ENCODE measurements at places on chromosomes 6 and 20.

DNA sequence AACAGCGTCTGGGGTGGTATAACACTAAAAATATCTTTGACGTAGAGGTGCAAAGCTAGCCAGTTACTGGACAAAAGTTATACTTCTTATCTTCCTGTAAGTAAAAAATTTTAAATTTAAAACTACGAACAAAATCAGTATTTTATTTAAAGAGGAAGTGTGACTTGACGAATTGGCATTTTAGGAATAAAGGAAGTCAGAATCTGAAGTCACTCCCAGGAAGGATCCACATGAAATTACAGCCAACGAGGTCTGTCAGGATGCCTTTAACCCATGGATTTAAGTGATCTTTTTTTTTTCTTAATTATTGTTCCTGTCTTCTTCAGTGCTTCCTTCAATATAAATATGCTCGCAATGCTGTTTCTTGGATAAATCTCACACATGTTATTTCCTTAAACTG is 27.2 kb upstream of the SNX9 start:
- H3K27me3 ChIP-seq, result peaks cover 35% of the 10 kb centered on the region
- H3K36me3 ChIP-seq, result peaks cover 8% of the 10 kb centered on the region
- peaks cover 40% of the 10 kb centered on the region for H3K4me1 ChIP-seq
- no peak overlapping the region for H3K27ac ChIP-seq
- no peak overlapping the region for H3K4me3 ChIP-seq

DNA sequence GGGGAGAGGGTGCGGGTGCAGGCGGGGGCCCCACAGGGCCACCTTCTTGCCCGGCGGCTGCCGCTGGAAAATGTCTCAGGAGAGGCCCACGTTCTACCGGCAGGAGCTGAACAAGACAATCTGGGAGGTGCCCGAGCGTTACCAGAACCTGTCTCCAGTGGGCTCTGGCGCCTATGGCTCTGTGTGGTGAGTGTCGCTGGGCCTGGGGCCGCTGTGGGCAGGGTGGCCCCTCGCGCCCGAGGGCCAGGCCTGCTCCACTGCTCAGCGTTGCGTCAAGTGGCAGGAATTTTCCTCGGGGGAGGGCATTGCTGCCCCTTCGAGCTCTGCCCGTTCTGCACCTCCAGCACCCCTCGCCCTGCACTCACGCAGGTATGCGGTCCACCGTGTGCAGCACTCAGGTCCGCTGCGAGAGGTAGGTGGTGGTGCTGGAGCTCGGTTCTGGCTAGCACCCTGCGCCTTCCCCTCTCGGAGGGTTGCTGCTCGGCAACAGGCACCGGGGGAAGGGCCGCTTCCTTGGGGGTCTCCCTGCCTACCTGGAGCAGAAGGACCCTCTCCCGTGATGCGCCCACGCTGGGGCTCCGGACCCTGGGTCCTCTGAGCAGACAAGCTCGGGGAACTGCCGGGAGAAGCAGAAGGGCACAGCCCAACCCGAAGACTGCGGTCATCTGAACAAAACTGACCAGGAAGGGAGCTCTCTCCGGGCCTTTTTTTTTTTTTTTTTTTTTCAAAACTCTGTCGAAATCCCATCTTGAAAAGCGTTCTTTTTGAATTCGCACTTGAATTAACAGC is 674 bp downstream of the MAPK14 start:
- peak; percentile 28 for DNase-seq
- peaks cover 24% of the 10 kb centered on the region for H3K27me3 ChIP-seq
- H3K36me3 ChIP-seq, result peaks cover 14% of the 10 kb centered on the region
- H3K4me1 ChIP-seq, result peaks cover 46% of the 10 kb centered on the region
- H3K27ac ChIP-seq, result peak overlapping the region; percentile 85
- peak overlapping the region; percentile 92 for H3K4me3 ChIP-seq

- H3K27me3 ChIP-seq, result no peaks in the 10 kb centered on the region
- no peak overlapping the region for H3K4me3 ChIP-seq
- no peak for DNase-seq
- H3K36me3 ChIP-seq, result peaks cover 41% of the 10 kb centered on the region
- H3K27ac ChIP-seq, result no peak overlapping the region
Measured at GRCh38 chr6:144405163-144405562, 120.0 kb downstream of the UTRN start.

GRCh38 chr6:14807130-14807529 is 438.7 kb upstream of the JARID2 start:
- H3K27me3 ChIP-seq, result peaks cover 2% of the 10 kb centered on the region
- no peak for DNase-seq
- H3K36me3 ChIP-seq, result peaks cover 2% of the 10 kb centered on the region
- H3K27ac ChIP-seq, result no peak overlapping the region

DNA sequence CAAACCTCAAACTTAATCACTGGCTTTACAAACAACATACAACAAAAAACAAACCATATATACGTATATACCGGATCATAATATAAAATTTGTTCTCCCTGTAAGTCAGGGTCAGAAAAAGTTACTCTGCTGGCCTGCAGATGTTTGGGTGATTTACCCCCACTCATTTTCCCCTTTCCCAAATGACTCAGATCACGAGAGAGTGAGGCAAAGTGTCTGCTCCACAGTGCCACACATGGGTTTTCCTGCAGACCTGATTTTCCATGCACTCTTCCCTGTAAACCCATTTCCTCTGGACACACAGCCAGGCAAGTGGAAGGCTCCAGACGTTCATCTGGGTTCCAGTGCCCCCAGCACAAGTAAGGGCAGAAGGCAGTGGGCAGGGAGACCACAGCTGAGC is 23.5 kb downstream of the GFOD1 start:
- peaks cover 51% of the 10 kb centered on the region for H3K4me1 ChIP-seq
- H3K4me3 ChIP-seq, result no peak overlapping the region
- no peaks in the 10 kb centered on the region for H3K27me3 ChIP-seq
- peaks cover 8% of the 10 kb centered on the region for H3K36me3 ChIP-seq
- no peak for DNase-seq
- no peak overlapping the region for H3K27ac ChIP-seq

DNA sequence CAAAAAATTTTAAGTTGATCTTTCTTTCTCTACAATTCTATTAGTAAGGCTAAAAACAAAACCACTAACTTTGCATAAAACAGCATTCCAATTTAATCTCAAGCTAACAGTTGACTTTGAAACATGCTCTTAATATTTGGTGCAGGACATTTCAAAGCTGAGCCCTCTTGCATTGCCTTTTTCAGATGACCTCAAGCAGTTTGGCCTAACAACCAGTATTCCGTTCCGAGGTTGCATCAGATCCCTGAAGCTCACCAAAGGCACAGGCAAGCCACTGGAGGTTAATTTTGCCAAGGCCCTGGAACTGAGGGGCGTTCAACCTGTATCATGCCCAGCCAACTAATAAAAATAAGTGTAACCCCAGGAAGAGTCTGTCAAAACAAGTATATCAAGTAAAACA is 194.0 kb downstream of the ARHGAP18 start:
- no peaks in the 10 kb centered on the region for H3K27me3 ChIP-seq
- no peak overlapping the region for H3K27ac ChIP-seq
- H3K4me3 ChIP-seq, result no peak overlapping the region
- H3K4me1 ChIP-seq, result no peaks in the 10 kb centered on the region
- no peaks in the 10 kb centered on the region for H3K36me3 ChIP-seq
- no peak for DNase-seq

GRCh38 chr6:130534627-130535026 is 168.8 kb downstream of the TMEM200A start:
- H3K27me3 ChIP-seq, result peaks cover 2% of the 10 kb centered on the region
- peaks cover 27% of the 10 kb centered on the region for H3K36me3 ChIP-seq
- H3K4me3 ChIP-seq, result no peak overlapping the region

DNA sequence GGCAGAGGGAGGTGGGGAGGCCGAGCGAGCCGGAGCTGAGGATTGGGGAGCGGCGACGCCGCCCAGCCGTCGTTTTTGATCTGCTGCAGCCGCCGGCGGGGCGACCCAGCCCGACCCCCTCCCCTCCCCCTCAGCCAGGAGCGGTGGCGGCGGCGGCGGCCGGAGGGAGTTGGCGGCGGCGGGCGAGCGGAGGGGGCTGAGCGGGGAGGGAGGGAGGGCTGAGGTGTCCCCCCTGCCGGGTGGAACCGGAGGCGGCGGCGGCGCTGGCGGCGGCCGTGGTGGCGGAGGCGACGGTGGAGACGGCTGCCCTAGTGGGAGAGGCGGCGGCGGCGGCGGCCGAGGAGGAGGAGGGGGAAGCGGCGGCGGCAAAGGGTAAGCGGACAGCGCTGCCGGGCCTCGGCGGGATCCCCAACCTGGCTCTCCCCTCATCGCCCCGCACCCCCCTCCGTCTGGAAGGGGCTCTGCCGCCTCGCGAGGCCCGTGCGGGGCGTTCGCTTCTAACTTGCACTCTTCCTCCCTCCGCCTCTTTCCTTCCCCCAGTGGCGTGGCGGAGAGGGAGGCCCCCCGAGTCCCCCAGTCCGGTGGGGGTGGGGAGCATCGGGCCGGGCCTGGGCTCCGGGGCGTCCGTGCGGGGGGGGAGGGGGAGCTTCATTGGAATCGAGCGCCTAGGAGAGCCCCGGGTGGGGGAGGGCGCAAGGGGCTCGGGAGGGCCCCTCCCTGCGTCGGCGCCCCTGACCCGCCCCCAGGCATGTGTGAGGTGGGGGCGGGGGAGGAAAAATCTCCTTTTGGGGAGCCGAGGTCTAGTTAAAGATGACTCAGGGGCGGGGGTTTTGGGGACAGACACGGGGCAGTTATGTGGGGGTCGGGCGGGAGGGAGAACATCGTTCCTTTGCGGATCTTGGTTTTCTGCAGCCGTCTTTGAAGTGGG is at the start of gene TAB2:
TAB2 (plus strand) TSS at position 69 of the 928 bp plus-strand sequence. CDS start 52,286 bp downstream, outside the sequence.
- H3K27ac ChIP-seq, result peak within 1 kb of the TSS; percentile 95
- peaks cover 35% of the 10 kb centered on the region for H3K36me3 ChIP-seq
- H3K4me1 ChIP-seq, result peaks cover 48% of the 10 kb centered on the region
- no peaks in the 10 kb centered on the region for H3K27me3 ChIP-seq
- peak within 1 kb of the TSS; percentile 91 for H3K4me3 ChIP-seq

GRCh38 chr20:60365882-60366281 is 407.7 kb downstream of the CDH26 start:
- H3K4me3 ChIP-seq, result no peak overlapping the region
- H3K36me3 ChIP-seq, result no peaks in the 10 kb centered on the region
- H3K27me3 ChIP-seq, result no peaks in the 10 kb centered on the region
- no peak overlapping the region for H3K27ac ChIP-seq
- DNase-seq, result no peak

- H3K27me3 ChIP-seq, result peaks cover 1% of the 10 kb centered on the region
- H3K27ac ChIP-seq, result no peak overlapping the region
- no peaks in the 10 kb centered on the region for H3K36me3 ChIP-seq
- DNase-seq, result no peak
- H3K4me3 ChIP-seq, result no peak overlapping the region
Measured at GRCh38 chr6:18600255-18600654, 213.1 kb downstream of the RNF144B start.

- no peak overlapping the region for H3K27ac ChIP-seq
- no peaks in the 10 kb centered on the region for H3K27me3 ChIP-seq
- no peak overlapping the region for H3K4me3 ChIP-seq
- H3K36me3 ChIP-seq, result peaks cover 21% of the 10 kb centered on the region
- no peak for DNase-seq
Measured at GRCh38 chr6:85493389-85493788, 43.5 kb downstream of the NT5E start.

GRCh38 chr6:151869345-151869744 is 61.9 kb downstream of the ESR1 start:
- no peak overlapping the region for H3K27ac ChIP-seq
- H3K27me3 ChIP-seq, result no peaks in the 10 kb centered on the region
- no peak overlapping the region for H3K4me3 ChIP-seq
- H3K36me3 ChIP-seq, result no peaks in the 10 kb centered on the region
- H3K4me1 ChIP-seq, result no peaks in the 10 kb centered on the region
